ENCODE measurements at places on chromosomes 4 and X.

- DNase-seq: no peak
These were observed 47.5 kb upstream of the GALNT7 start for GRCh38 chr4:173121076-173121561.

DNA sequence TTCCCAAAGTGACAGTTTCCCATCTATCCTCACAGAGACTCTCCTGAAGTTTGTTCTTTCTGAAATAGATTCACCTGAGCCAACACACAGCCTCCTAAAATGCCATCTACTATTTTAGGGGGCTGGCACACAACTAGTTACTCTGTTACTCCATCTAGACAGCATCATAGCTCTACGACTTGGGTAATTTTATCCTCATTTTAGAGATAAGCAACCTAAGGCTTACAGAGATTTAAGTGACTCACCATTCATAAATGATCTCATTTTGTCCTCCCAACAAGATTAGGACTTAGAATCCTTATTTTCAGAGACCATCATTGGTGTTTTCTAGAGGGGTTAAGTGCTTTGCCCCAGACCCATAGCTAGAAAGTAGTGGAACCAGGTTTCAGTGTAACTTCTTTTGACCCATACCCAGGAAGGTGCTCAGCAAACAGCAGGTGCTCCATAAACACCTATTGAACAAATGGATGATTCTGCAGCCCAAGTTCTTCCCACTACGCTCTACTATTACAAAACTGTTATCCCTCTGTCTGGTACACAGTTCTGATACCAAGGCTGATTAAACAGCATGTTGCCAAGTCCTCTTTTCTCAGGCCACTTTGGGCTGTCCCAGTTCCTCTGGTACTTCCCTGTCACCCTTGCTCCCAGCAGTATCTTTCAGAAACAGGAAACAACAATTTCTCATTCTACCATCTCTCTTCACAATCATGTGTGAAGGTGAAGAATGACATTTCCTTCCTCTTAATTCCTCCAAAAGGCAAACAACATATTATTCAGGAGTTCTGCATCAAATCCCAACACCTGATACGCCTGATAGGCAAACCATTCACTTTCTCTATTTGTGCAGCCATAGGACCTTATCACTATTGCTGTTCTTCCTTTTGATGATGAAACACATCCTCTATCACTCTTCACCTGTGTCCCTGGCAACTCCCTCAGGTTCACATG is 304.7 kb upstream of the TAPT1 start:
- DNase-seq: no peak

- DNase-seq: no peak
These were observed 175.9 kb downstream of the TSPAN5 start for GRCh38 chr4:98482503-98482846.

DNA sequence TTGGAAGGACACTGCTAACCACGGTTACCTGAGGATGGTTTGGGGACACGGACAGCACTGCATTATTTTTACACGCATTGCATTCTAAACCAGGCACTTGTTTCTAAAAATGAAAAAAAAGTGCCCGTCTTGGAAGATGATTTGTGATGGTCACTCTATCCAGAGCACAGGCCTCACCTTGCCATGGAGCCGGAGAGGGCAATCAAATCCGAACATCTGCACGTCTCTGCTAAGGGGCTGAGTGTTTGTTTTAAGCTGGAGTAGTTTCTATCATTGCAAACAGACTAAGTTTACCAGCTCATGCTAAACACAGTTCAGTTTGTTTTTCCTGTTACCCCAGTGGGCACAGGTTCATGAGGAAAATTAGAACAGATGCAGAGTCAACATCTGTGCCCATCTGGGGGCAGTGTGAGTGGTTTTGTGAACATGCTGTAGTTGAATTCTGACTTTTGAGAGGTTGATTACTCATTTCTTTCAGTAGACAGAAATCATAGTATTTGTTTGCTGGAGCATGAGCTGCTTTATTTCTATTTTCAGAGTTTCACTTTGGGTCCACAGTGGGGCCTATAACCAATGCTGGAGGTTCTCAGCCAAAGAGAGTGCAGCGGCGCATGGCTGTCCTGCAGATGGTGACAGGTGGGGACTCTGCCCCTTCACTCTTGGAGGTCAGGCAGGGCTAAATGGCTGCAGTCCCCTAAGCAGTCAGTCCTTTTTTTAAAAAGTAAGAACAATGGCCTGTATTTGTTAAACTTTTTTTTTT is 65.4 kb upstream of the ENPP6 start:
- DNase-seq: no peak

- DNase-seq: no peak
These were observed 16.9 kb upstream of the CEP135 start for GRCh38 chr4:55931833-55932232.

- no peak for DNase-seq
These were observed 572.0 kb downstream of the BCOR start for GRCh38 chrX:39525758-39526157.

GRCh38 chr4:4759883-4760282 is 99.6 kb upstream of the MSX1 start:
- DNase-seq: no peak

DNA sequence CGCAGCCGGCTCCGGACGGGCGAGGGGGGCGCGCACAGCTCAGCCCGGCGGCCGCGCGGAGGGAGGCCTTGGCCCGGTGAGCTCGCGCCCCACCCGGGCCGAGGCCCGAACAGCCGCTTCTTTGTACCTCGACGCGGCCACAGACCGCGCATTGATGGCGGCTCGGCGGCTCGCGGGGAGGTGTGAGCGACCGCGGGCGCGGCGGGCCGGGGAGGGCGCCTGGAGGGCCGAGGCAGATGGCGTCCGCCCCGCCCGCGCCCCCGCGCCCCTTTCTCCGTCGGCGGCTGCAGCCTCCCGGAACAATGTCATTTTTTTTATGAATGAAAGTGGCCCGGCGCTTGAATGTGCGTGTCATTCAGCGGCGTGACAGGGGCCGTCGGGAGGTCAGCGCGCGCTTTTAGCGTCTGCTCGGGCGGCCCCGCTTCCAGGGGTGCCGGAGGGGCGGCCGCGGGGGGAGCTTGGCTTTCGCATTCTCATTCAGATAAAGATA is 1.8 kb downstream of the FGFR3 start:
- no peak for DNase-seq

- no peak for DNase-seq
These were observed 28.7 kb downstream of the IL13RA1 start for GRCh38 chrX:118756101-118756500.

DNA sequence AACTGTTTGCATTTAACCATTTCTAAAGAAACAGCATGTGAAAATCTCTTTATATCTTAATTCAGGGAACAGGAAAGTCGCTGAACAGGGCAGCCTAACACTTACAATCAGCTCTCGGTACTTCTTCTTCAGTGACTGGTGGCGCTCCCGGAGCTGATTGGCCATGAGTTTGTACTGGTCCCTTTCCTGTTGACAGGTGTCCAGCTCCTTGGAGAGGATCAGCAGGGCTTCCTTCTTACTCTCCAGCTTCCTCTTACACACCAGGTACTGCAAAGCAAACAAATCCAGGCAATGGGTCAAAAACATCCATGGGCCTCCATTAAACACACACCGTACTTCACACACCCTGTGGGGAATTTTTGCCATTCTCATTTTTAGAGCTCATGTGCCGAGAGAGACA is 36.4 kb downstream of the CCDC149 start:
- DNase-seq: no peak

- DNase-seq: no peak
These were observed 236.3 kb downstream of the PCDH10 start for GRCh38 chr4:133385161-133385954.

DNA sequence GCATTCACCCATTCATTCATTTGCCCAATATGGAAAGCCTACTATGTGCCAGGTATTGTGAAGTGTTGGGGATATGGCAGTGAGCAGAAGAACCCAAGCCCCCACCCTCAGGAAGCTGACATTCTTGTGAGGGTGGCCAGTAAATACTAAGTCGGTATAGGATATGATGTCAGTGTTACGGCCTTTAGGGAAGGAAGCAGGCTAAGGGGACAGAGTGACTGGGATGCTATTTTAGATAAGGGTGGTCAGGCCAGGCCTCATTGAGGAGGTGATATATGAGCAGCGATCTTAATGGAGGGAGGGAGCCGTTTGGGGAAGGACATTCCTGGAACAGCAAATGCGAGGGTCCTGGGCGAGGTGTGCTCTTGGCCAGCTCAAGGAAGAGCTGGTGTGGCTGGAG is 2.0 kb downstream of the ATP6AP1 start:
- DNase-seq: no peak

DNA sequence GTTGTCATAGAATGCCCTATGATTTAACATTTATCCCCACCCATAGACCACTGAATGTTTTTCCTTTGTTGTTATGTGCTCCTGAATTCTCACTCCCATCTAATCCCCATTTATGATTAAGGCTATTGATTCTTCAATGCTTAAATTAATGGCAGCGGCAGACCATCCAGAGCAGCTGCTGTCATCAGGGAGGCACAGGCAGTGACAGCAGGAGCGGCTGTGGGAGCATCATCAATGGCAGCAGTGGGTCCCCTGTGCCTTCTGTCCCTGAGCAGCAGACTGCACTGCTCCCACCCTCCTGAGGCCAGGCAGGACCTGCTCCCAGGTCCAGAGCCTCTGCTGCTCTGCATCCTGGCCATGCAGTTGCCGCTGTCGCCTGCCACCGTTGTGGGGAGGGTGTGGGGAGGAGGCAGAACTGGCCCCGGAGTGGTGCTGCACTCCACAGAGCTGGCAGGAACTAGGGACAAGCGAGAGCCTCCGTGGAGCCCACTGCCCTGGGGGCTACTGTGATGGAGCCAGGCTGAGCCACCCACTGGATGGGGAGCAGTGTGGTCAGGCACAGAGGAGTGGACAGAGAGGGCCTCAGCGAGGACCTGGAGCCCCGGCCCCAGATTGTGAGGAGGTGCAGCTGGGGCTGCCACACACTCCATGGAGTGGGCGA is 29.0 kb downstream of the NAA11 start:
- DNase-seq: no peak

DNA sequence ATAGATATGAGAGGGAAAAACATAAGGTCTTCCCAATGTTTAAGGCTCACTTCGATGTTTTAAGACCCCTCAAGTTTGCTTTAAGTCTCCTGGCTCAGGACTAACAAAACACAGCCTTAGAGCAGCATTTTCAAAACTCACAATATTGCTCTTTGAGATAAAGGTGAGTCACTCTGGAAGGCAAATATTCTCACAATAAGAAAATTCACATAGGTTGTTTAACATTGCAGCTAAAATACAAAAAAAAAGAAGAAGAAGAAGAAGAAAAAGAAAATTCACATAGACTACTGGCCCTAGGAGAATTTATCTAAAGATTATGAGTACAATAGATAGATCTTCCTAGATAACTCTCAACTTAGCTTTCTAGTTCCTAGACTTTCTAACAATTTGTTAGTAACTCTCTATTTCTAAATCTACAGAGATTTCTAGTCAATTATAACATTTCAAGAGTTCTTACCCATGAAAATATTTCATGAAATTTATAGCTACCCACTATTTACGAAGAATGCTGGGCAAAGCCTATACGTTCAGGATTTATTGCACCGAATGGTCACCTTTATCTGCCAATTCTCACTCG is 267.0 kb downstream of the CHIC1 start:
- DNase-seq: no peak

DNA sequence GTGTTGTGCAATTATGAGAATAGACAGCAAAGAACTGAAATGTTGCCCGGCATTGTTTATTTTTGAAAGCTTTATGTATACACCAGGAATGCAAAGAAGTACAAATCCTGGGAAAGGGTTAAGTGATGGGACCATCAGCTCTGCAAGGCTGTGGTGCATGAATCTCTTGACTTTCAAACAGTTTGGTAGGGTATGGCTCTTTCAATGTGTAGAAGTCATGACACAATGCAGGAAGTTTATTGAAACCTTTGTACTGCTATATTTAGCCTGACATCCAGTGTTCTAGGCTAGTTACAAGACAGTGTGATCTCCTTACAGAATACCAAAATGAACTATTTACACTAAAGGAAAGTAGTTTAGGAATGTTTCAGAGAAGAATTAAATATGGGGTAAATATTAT is 206.8 kb upstream of the HAND2 start:
- DNase-seq: no peak

- no peak for DNase-seq
These were observed 290.7 kb upstream of the PPP1R2C start for GRCh38 chrX:43068639-43069038.

GRCh38 chr4:102466298-102466697 is 34.9 kb upstream of the NFKB1 start:
- no peak for DNase-seq
